ENCODE measurements at places on chromosomes 3 and 15.

- H3K27ac ChIP-seq, result no peak overlapping the region
These were observed 500.5 kb downstream of the TBL1XR1 start for GRCh38 chr3:176696816-176697215.

DNA sequence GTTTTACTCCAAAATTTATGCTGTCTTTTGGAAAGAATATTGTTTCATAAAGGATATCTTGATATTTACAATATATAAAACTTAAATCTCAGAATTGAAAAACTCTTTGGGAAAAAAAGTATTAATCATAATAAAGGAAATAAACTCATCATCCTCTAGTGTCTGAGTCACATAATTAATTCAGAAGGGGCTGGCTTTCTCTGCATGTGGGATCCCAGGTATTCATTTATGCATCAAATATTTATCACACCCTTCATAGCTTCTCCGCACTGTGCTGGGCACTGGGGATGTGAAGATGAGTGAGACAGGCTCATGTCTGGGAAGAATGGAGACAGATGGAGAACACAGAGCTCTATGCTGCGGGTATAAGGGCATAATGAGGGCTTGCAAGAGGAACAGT lies 65.6 kb downstream of the CCNL1 start:
- no peak for DNase-seq
- peaks cover 18% of the 10 kb centered on the region for H3K4me1 ChIP-seq
- no peaks in the 10 kb centered on the region for H3K36me3 ChIP-seq
- no peak overlapping the region for H3K4me3 ChIP-seq

DNA sequence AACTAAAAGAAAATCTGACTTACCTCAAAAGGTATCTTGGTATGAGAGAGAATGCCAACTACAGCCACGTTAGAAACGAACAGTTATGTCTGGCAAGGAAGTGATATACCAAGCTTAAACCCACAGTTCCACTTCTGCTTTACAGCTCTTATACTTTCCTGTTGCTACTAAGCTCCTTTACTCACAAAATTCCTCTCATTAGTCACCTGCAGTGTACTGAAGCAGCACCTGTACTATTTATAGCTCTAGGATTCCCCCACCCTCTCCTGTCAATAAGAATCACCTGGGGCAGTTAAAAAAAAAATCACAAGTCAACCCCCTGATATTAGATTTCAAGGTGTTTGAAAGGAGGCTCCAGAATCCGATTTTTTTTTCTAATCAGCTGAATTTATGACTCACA lies 2.9 kb upstream of the TMEM266 start:
- H3K4me3 ChIP-seq, result no peak overlapping the region
- H3K27me3 ChIP-seq, result peaks cover 19% of the 10 kb centered on the region
- DNase-seq, result no peak
- H3K4me1 ChIP-seq, result peaks cover 7% of the 10 kb centered on the region
- H3K27ac ChIP-seq, result no peak overlapping the region
- no peaks in the 10 kb centered on the region for H3K36me3 ChIP-seq

GRCh38 chr15:94421706-94422105 lies 190.3 kb downstream of the MCTP2 start:
- DNase-seq, result no peak
- H3K36me3 ChIP-seq, result peaks cover 14% of the 10 kb centered on the region
- H3K4me3 ChIP-seq, result no peak overlapping the region
- peaks cover 12% of the 10 kb centered on the region for H3K4me1 ChIP-seq
- H3K27me3 ChIP-seq, result no peaks in the 10 kb centered on the region

GRCh38 chr3:37475435-37475834 lies 301.1 kb upstream of the LRRFIP2 start:
- H3K4me3 ChIP-seq, result no peak overlapping the region
- no peak overlapping the region for H3K27ac ChIP-seq
- peaks cover 37% of the 10 kb centered on the region for H3K4me1 ChIP-seq
- peaks cover 12% of the 10 kb centered on the region for H3K36me3 ChIP-seq
- no peaks in the 10 kb centered on the region for H3K27me3 ChIP-seq

GRCh38 chr15:84889991-84890669 lies 5.7 kb downstream of the SLC28A1 start:
- H3K27me3 ChIP-seq, result no peaks in the 10 kb centered on the region
- no peaks in the 10 kb centered on the region for H3K4me1 ChIP-seq
- DNase-seq, result no peak
- H3K4me3 ChIP-seq, result no peak overlapping the region
- no peak overlapping the region for H3K27ac ChIP-seq

GRCh38 chr3:189301479-189301878 lies 129.7 kb downstream of the TPRG1 start:
- no peak overlapping the region for H3K27ac ChIP-seq
- no peak overlapping the region for H3K4me3 ChIP-seq

DNA sequence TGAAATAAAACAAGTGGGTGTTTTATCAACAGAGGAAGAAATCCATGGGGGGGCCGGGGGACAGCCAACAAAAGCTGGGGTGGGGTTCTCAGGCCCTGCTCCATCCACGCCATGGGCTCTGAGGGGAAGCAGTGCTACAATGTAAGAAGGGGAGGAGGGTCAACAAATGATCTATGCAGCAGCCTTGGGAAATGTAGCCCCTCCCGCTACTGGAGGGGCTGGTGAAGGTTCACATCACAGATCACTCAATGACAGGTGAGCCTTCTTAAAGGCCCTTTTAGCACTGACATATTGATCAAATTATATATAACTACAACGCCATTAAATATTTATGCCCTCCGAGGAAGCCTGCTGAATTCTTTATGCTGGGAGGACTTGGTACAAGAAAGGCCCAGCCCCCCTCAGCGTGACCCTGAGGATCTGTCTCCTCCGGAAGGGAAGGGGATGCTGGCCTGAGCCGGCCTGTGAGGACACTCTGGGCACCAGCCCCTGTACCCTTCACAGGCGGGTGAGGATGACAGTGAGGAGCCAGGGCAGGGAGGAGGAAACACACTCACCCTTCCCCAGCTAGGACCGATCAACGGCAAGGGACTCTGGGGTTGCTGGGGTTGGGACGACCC lies 15.3 kb downstream of the TLE3 start:
- H3K27me3 ChIP-seq, result no peaks in the 10 kb centered on the region
- peaks cover 33% of the 10 kb centered on the region for H3K4me1 ChIP-seq
- H3K36me3 ChIP-seq, result peaks cover 54% of the 10 kb centered on the region
- no peak overlapping the region for H3K27ac ChIP-seq
- H3K4me3 ChIP-seq, result no peak overlapping the region

DNA sequence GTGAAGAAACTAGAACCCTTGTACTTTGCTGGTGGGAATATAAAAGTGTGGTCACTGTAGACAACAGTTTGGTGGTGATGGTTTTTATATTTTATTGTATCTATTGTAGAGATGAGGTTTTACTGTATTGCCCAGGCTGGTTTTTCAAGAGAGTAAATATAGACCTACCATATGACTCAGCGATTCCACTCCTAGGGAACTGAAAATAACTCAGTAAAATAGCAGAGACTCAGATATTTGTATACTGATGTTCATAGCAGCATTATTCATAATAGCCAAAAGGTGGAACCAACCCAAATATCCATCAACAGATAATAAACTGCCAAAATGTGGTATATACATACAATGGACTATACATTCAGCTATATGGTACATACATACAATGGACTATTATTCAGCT lies 68.8 kb upstream of the IL12A start:
- no peaks in the 10 kb centered on the region for H3K36me3 ChIP-seq
- DNase-seq, result no peak
- no peaks in the 10 kb centered on the region for H3K4me1 ChIP-seq
- no peak overlapping the region for H3K27ac ChIP-seq
- H3K4me3 ChIP-seq, result no peak overlapping the region
- H3K27me3 ChIP-seq, result no peaks in the 10 kb centered on the region

DNA sequence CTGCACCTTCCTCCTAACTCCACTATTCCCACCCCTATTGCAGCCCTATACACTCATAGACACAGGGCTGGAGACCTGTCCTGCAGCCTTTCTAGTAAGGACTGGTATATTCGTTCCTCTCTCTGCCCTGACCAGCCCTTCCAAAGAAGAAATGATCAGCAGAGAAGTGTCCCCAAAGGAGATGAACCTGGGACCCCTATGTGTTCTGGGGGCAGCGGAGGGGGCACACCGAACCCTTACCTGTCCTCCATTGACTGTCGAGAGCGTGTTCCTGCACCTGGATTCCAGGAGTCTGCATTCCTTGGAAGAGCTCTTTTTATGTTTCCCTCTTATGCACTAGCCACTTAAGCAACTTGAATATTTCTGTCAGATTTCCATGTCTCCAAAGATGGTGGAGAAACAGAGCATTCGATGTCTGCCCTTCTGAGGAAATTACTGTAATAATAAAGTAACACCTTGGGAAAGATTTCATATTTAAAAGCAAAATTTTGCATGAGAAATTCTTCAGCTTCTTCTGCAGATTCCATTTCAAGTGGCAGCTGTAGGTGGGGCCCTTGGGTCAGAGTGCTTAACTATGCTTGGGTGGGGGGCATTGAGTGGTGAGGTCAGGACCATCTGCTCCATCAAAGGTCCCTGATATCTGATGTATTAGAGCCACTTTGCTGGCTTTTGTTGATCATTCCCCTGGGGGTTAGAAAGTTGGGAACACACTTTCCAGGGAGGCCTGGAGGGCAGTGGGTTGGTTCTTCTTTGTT lies 6.3 kb downstream of the EPHB1 start:
- peaks cover 3% of the 10 kb centered on the region for H3K4me1 ChIP-seq
- no peak overlapping the region for H3K4me3 ChIP-seq
- peaks cover 89% of the 10 kb centered on the region for H3K27me3 ChIP-seq

- H3K36me3 ChIP-seq, result no peaks in the 10 kb centered on the region
- DNase-seq, result no peak
- H3K27ac ChIP-seq, result no peak overlapping the region
- H3K4me1 ChIP-seq, result peaks cover 24% of the 10 kb centered on the region
- no peaks in the 10 kb centered on the region for H3K27me3 ChIP-seq
These were observed 236.1 kb downstream of the RORA start for GRCh38 chr15:60993008-60993407.

DNA sequence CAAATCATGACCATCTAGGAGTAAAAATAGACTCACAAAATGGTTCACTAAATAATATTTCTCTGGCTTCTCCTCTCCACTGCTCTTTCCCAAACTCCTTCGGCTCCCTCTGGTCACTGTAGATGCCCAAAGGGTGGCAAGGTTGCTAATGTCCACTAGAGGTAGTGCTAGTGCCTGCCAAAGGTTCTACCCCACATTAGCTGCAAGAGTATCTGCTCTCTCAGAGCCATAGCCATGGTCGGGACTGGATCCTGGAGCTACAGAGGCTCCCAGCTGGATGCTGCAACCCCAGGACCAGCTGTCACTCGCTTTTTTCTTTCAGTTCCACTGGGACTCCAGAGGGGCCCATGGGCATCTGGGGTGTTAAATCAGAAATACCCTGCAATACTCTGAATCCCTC lies 8.5 kb downstream of the HTR3D start:
- no peak overlapping the region for H3K27ac ChIP-seq
- H3K4me3 ChIP-seq, result no peak overlapping the region
- no peak for DNase-seq

- no peak for DNase-seq
- no peaks in the 10 kb centered on the region for H3K27me3 ChIP-seq
- no peak overlapping the region for H3K4me3 ChIP-seq
- H3K36me3 ChIP-seq, result peaks cover 3% of the 10 kb centered on the region
- peaks cover 35% of the 10 kb centered on the region for H3K4me1 ChIP-seq
These were observed 21.0 kb downstream of the RAB8B start for GRCh38 chr15:63210151-63211091.

GRCh38 chr3:184062637-184063036 lies 9.8 kb downstream of the HTR3C start:
- DNase-seq, result no peak
- no peak overlapping the region for H3K4me3 ChIP-seq
- peaks cover 2% of the 10 kb centered on the region for H3K27me3 ChIP-seq
- H3K36me3 ChIP-seq, result no peaks in the 10 kb centered on the region
- no peak overlapping the region for H3K27ac ChIP-seq

DNA sequence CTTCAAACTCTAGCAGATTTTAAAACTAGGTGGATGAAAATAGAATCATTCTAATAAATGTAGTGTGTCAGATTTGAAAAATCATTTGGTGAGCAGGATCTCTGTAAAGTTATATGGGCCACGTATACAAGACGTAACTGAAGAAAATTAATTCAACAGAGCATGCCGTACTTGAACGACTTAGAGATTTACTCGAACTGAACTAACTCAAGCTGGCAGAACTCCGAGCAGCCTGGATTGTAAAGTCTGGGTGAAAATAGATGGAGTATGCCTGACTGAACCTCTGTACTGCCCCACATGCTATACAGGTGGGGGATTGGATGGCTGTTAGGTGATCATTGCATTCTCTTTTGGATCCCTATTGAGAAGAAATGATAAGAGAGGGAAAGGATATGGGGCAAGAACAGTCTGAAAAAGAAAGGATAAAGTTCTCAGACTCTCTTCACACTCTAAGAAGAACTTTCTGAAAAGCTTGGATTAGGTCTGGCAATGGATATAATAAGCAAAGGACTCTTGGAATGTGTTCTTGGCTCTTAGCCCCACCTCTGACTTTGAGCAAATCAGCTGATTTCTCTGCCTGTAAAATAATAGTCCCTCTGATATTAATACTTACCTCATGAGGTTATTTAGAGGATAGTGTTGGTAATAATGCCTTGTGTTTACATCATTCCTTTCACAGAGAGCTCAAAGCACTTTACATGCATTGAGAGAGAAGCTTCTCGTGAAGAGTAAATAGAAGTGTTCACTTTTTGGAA lies 147.5 kb downstream of the FILIP1L start:
- H3K4me3 ChIP-seq, result no peak overlapping the region
- H3K27me3 ChIP-seq, result no peaks in the 10 kb centered on the region
- no peak for DNase-seq
- peaks cover 11% of the 10 kb centered on the region for H3K4me1 ChIP-seq
- peak overlapping the region; percentile 24 for H3K27ac ChIP-seq
- H3K36me3 ChIP-seq, result no peaks in the 10 kb centered on the region
